NCI-H510A (cell line): ENCODE measurements at places on chromosomes 5 and 9.

- DNase-seq = peak; percentile 66
Observed at GRCh38 chr5:133825631-133826289, 142.7 kb downstream of the C5orf15 start.

DNA sequence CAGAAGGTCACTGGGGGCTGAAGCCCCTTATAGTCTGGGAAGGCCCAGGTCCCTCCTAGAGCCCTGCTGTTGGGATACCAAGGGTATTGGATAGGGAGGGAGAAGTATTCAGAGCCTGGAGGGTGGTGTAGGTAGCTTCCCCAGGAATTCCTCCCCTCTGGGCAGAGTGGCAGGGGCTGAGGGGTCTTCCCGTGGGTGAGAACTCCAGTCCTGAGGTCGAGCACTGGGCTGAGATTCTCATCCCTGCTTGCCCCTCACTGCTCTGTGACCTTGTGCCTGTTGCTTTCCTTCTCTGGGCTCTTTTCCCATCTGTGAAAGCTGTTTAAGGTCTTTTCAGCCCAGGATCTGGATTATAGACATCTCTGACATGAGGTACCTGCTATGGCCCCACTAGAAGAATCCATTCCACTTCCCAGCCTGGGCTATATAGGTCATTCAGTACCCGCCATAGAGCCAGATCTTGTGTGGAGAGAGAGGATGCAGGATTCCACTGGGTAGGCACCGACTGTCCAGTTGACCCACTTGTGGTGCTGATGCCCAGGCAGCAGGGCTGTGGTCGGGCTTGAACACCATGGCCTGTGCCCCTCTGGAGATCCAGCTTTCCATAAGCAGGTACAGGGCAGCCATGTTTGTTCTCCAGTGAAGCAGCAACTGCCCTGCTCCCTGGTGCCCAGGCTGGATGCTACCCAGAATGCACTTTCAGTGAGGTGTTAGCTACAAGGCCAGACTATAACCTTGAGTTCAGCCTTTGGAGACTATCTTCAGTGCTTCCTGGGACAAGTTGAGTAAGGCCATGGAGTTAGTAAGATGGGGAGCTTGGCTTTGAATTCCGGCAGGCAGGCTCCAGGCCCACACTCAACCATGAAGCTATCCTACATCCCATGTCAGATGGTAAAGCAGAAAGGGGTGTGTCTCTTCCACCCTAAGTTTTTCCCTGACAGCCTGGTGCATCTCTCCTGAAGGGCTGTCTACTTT lies 60.1 kb downstream of the AMBP start:
- no peak for DNase-seq

DNA sequence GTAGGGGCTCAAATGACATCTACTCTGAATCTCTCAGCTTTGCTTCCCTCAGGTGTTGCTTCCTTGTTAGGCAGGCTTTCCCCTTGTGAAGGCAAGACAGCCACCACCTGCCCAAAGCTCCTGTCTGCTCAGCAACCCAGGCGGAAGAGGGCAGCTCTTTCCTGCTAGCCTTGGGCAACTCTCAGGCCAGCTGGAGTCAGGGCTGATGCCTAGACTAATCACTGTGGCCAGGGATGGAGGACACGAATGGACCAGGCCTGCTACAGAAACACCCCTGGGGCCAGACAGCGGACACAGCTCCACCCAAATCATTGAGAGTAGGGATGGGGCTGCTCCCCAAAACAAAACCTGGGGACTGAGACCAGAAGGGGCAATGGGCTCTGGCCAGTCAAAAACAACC lies 138.0 kb downstream of the MTX3 start:
- no peak for DNase-seq

GRCh38 chr9:98917746-98918487 lies 25.8 kb upstream of the COL15A1 start:
- no peak for DNase-seq

- no peak for DNase-seq
Observed at GRCh38 chr5:162324328-162324727, 256.8 kb downstream of the GABRG2 start.

DNA sequence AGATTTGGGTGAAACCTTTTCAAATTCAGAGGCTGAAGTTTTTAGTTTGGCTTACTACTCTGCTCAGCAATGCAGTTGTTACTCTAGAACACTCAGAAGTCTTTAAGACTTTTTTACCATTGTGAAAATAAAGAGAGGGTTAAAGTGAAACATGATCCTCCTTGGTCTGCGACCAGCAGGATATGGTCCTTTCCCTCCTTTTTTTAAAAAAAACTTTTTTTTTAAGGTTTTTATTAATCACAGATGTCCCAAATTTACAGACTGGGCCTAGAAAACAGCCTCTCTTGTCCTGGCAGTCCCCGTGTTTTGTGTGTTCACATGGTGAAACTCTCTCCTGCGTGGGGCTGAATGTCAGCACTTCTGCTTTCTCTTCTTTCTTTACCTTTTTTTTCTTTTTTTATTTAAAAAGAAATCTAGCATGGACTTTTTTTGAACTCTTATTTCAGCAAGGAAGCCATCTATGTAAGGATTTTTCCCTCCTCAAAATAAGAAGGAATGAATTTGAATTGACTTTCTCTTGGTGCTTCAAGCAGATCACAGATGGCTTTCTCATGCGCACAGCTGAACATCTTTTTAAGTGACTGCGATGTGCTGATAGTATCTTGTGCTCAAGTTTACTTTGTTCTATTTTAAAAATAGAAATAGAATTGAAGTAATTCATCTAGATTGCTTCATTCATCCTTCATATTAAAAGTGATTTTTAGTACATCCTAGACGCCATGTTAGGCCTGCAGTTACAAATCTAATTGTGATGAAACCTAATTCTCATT lies 128.7 kb upstream of the OTULINL start:
- DNase-seq = no peak

GRCh38 chr5:134584662-134585061 lies 48.0 kb downstream of the SAR1B start:
- DNase-seq = no peak

DNA sequence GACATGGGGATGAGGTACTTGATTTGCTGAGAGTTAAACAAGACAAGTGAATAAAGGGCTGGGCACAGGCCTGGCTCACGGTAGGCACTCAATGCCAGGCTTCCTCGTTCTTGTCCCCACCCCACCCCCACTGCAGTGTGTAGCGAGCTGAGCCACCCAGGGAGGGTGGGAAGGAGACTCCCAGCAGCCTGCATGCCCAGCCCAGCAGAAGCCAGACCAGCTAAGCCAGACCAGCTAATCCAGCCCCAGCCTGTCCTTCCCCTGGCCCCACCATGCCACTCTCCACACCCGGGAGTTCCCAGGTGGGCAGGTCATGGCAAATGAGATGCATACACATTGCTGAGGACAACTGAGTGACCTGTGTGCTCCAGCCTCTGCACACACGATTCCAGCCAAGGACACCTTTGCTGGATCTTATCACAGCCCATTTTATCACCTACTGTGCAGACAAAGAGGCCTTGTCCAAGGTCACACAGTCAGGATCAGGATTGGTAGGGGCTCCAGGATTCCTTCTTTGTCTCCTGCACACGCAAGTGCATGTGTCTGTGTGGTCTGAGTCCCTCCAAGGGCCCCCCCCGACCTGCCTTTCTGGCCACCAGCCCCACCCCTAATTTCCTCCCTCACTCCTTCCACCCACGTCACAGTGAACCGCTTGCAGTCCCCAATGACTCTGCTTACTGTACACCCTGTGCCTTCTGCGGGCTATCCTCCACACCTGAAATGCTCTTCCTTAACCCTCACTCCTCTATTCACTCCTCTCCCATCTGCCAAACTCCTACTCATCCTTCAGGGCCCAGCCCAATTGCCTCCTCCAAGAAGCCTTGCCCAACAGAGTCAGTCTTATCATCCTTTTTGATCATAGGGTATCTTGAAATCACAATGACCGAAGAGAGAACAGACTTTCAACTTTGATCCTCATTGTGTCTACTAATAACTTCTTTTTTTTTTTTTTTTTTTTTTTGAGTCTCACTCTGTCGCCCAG lies 26.6 kb downstream of the DUSP1 start:
- DNase-seq = no peak

- peak; percentile 54 for DNase-seq
Observed at GRCh38 chr5:149493316-149493715, 57.9 kb downstream of the CSNK1A1 start.

DNA sequence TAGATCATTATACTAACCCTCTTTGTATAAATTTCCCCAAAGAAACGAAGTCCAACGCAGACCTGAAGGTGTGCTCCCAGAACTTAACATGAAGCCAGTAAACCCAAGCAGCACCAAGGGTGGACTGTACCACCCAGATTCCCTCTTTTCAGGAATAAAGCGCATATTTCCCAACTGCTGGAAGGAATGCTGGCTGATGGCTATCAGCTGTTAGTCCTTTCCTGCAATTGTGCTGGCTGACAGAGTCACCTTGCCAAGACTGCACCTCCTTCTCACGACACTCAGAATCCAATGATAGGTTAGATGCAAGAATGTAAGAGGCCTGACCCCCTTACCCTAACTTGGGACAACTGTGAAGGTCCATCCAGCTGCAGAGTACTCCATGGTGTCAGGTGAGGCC lies 93.9 kb downstream of the MAPKAP1 start:
- no peak for DNase-seq

DNA sequence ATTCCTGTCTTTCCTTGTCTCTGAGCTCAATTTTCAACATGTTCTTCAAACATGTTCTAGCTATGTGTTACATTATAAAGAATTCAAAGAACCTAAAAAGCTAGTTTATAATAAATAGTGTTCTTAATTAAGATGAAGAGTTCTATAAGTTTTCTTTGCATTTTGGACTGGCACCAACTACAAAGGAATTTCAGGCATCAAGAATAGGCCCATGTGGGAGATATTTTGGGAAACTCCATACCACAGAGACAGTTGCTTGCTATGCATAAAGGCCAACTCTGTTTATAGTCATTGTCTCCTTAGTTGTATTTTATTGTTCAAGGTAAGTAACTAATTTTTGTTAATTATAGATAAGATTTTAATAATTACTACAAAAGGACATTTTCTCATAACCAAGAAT lies 4.5 kb downstream of the SLF1 start:
- DNase-seq = no peak

GRCh38 chr9:3508521-3509291 lies 17.1 kb downstream of the RFX3 start:
- peak; percentile 26 for DNase-seq

- DNase-seq = no peak
Observed at GRCh38 chr9:77598524-77598923, 49.6 kb downstream of the GNA14 start.

GRCh38 chr9:36928670-36929349 lies 105.3 kb downstream of the PAX5 start:
- no peak for DNase-seq

DNA sequence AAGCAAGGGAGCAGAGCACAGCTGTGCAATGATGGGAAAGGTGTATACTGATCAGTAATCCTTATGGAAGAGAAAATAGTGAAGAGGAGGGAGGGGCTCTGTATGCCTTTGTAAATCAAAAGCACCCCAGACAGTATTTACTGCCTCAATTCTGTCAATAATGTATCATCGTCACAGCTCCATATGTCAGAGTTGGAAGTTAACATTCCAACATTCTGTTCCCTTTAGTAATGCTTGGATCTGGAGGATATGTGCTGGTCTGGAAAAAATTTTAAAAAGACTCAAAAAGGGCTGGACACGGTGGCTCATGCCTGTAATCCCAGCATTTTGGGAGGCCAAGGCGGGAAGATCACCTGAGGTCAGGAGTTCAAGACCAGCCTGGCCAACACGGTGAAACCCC lies 310.4 kb downstream of the ACTL7B start:
- DNase-seq = no peak

DNA sequence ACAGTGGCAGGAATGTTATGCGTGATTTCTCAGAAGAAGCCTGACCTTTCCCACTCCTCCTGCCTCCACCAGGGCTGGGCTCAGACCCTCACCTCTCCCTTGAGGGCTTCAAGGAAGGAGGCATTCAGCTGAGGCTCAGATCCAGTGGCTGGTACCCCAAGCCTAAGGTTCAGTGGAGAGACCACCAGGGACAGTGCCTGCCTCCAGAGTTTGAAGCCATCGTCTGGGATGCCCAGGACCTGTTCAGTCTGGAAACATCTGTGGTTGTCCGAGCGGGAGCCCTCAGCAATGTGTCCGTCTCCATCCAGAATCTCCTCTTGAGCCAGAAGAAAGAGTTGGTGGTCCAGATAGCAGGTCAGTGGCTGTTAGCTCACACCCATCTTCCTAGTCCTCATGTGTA lies 9.9 kb downstream of the BTNL9 start:
- no peak for DNase-seq

GRCh38 chr9:89522959-89523285 lies 25.0 kb upstream of the SEMA4D start:
- DNase-seq = no peak

GRCh38 chr9:89814340-89815040 lies 209.7 kb downstream of the GADD45G start:
- DNase-seq = peak; percentile 55

- no peak for DNase-seq
Observed at GRCh38 chr9:3511551-3511950, 14.2 kb downstream of the RFX3 start.
